Cardiac septum (tissue), 1 donor: ENCODE measurements at places on chromosomes 7 and 10. TPM values are rescaled to one million over a fixed set of nuclear protein-coding genes. Genes with fewer than 3 reads are reported as not detected.

DNA sequence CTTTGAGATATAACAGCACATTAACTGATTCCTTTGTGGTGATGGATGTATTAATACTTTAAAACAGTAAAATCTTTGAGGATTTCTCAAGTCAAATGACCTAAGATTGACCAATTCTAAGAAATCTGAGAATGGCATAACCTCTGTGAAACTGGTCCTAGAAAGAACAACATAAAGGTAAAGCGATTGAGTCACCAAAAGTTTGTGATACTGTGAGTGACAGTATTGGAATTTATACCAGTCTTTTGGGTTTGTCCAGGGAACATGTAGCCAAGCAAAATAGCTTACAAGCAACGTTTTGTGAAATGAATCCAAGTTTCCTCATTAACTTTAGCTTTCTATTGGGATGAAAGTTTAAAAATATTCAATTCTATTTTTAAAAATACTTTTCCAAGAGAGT, 157.4 kb upstream of the TMEM196 start:
- DNase-seq: no peak

GRCh38 chr7:154777908-154778307, 225.0 kb downstream of the PAXIP1 start:
- no peak for DNase-seq

GRCh38 chr7:112898432-112899290, 108.5 kb upstream of the TMEM168 start:
- no peak for DNase-seq

DNA sequence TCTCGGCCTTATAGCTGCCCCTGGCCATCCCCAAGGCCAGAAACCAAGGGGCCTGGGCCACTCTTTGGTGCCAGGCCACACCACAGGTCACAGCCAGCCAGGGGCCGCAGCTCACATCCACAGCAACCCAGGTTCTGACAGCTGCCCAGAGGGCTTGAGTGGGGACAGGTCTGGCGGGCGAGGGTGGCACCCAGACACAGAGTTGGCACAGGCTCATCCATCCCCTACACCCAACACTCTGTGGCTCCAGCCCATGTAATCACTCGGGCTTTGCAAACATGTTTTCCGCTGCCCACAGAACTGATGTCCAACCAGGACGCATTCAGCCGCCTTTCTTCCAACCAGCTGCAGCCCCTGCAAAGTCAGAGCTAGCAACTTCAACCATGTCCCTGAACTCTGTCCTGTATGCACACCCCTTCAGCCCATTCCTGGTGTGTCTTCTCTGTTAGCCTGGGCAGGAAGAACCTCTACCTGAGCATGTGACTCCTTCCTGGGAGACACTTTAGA, 57.7 kb upstream of the PPP2R2D start:
- DNase-seq: peak; percentile 39

DNA sequence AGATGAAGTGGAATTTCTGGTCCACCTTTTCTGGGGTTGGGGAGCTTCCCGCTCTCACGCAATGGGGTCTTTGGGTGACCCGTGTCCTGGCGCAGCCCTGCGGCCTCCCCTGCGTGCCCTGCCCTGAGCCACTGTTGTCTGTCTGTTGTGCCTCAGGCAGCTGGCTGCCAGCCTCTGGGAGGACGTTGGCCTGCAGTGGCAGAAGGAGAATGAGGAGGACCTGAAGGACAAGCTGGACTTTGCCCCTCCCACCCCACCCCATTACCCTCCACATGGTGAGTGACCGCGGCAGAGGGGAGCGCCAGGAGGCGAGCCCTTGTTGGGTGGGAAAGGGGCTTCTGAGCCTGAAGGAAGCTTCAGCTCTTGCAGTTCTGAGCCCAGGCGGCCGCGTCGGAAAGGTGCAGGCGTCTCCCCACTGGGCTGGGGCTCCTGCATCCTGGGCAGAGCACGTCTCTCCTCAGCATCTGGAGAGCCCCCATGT, 14.2 kb upstream of the PRKAR1B start:
- peak; percentile 63 for DNase-seq

DNA sequence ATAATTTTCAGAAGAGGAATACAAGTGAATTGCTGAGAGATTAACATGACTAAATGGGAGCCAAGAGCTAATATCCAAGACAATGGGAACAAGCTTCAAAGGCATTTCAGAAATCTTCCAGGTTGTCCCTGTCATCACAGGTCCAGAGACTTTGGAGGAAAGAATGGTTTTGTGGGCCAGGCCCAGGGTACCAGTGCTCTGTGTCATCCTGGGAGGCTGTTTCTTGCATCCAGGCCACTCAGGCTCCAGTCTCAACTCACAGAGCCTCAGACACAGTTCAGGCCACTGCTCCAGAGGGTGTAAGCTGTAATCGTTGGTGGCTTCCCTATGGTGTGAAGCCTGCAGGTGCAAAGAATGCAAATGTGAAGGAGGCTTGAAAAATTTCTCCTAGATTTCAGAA, 170.4 kb upstream of the NRG3 start:
- no peak for DNase-seq

AHCYL2 gene
- 5.9 TPM for total RNA-seq

ABCA13 gene
- 0.19 TPM for total RNA-seq

EPHB6 gene
- total RNA-seq: 2.0 TPM

DNA sequence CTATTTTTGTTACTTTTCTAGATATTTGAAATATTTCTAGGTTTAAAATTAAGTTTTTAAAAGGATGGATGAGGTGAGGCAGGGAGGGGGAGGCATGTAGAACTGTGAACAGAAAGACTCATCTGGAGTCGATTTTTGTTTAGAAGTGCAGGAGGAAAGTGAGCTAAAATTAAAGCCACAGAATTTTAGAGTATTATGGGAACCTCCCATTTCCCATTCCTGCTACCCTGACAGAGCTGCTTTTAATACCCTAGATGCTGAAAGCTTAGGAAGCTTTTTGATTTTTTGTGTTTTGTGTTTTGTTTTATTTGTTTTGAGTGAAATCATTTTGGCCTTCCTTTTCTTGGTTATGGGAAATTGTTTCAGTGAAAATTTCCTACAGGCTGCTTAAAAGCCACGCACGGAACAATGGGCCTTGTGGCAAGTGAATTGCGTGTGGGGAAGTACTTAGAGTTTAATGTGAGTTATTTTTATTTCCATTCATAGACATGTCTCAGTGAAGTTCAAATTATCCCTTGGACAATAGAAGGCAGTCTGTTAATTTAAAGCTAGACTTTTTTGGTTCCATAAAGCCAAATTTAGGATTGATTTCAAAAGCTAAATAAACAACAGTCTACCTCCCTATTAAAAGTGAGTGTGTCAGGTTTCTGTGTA, 102.0 kb upstream of the HDAC9 start:
- no peak for DNase-seq

GRCh38 chr10:118840776-118841468, 86.2 kb upstream of the CACUL1 start:
- no peak for DNase-seq

- DNase-seq: no peak
Measured at GRCh38 chr10:20085115-20085514, 268.9 kb downstream of the PLXDC2 start.

DNA sequence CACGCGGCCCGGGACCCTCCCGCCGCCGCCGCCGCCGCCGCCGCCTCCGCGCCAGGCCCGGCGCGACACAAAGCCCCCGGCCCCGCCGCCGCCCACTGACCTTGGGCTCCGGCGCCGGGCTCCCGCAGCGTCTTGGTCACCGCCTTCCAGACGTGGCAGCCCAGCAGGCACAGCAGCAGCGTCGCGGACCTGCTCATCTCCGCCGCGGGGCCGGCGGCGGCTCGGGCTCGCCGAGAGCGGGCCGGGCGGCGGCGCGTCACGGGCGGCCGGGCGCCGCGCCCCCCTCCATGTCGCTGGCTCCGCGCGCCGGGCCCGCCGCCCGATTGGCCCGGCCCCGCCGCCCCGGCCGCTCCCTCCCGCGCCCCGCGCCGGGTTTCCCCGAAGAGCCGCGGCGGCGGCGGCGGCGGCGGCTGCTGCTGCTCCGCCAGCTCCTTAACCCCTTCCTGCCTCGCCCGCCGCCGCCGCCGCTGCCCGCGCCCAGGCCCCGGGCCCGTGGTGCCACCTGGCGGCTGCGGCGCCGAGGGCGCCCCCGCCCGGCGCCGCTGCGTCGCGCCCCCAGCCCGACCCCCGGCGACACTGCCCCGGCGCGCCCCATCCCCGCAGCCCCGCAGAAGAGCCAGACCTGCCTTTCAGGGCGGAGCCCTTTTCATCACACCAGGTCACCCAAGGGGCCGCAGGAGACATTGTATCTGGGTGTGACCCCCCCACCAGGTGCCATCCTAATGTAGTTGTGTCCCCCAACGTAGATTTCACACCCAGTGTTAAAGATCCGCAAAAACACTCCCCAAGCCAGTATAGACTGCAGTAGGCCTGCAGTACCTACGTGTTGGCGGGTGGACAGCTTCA, at the start of gene FAM171A1:
FAM171A1 (minus strand) TSS at position 434 of the 846 bp plus-strand sequence; CDS start at position 197, 237 bp downstream.
- DNase-seq: no peak

AMPH gene
- total RNA-seq: 6.7 TPM
